Posterior cingulate gyrus (tissue), 11 donors: ENCODE measurements at places on chromosomes 2 and 18.
A peak's percentile ranks its signal among the peaks of the same experiment; 100 is the strongest.

GRCh38 chr18:9839211-9839610 lies 46.6 kb upstream of the TXNDC2 start:
- no peak for DNase-seq

DNA sequence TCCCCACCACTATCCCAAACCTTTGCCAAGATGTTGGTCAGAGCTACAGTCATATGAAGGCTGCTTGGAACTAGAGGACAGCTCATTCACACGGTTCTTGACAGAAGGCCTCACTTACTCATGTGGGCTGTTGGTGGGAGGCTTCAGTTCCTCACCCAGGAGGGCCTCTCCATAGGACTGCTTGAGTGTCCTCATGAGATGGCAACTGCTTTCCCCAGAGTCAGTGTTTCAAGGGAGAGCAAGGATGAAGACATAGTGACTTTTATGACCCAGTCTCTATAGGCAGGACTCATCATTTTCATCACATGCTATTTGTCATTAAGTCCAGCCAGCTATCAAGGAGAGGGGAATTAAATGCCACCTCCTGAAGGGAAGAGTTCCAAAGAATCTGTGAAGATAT lies 33.4 kb upstream of the OLA1 start:
- DNase-seq: no peak

- DNase-seq: no peak
Observed at GRCh38 chr18:39305766-39306165, 1740.2 kb upstream of the CELF4 start.

DNA sequence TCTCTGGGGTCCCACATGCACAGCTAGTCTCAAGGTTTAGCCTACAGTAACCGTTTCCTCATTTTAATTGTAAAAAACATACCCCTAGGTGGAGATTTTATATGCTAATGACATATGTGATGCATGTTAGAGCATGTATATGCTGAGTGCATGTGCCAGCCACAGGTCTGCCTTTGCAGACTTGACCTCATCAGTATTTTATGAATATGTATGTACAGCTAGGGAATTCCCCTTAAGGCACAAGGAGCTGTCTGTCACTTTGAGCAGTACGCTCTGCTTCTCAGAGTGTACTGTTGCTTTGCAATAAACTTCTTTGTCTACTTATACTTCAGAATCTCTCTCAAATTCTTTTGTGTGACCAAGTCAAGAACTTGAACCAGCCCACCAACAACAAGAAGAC lies 131.2 kb upstream of the ERBB4 start:
- no peak for DNase-seq

DNA sequence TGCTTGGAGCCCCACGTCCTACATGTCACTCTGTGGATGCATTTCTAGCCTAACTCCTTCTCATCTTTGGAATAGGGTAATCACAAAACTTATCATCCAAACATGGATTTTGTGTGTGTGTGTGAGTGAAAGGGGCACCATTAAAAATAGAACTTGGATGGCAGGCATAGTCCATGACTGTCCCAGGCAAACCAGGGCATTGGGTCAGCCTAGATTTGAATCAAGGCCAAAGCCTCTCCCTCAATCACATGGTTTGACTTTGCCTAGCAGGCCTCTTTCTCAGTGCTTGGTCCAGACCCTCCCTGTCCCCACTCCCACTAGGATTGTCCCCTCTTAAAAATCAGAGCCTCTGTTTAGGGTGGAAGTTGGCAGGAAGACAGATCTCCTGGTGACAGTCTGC lies 67.4 kb upstream of the BCL2L11 start:
- DNase-seq: no peak

GRCh38 chr2:196172951-196173350 lies 1.6 kb upstream of the STK17B start:
- DNase-seq: no peak

- peak; percentile 93 for DNase-seq
Observed at GRCh38 chr2:239039479-239039861, 191.6 kb downstream of the TWIST2 start.

DNA sequence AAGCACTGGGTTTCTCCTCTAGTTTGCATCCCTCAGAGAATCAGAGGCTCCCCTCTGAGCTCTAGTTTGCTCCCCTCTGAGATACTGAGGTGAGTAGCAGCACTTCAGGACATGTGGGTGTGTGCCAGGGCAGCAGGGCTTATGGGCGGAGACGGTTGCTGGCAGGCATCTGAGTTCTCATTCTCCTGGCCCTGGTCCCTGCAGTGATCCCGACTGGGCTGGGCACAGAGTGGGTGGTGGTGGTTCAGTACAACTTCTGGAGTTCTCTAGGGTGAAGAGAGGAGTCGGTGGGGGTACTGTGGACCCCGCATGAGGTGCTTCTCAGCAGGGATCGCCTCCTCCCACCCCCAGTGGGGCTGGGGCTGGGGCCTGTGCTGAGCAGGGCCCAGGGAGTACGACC lies 47.9 kb downstream of the BOLA3 start:
- DNase-seq: no peak

GRCh38 chr2:207288628-207289027 lies 122.9 kb upstream of the KLF7 start:
- no peak for DNase-seq

- DNase-seq: no peak
Observed at GRCh38 chr2:189304360-189304759, 124.8 kb upstream of the COL5A2 start.

DNA sequence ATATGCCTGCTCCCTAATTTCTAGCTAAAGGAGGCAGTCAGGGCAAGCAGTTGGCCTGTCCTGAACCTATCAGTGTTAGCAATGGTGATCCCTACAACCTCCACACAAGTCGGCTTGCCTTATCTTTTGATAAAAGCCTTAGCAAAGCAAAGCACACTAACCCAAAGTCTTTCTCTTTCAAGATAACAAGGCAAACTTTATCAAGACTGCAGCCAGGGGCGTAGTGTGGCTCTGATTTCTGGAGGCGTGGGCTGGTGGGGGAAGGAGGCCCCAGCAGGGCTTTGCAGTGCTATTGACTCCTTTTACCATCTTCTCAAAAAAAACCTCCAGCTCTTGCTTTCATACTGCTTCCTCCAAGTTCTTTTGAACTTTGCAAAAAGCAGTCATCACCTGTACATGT lies 40.2 kb upstream of the LAMA1 start:
- no peak for DNase-seq

DNA sequence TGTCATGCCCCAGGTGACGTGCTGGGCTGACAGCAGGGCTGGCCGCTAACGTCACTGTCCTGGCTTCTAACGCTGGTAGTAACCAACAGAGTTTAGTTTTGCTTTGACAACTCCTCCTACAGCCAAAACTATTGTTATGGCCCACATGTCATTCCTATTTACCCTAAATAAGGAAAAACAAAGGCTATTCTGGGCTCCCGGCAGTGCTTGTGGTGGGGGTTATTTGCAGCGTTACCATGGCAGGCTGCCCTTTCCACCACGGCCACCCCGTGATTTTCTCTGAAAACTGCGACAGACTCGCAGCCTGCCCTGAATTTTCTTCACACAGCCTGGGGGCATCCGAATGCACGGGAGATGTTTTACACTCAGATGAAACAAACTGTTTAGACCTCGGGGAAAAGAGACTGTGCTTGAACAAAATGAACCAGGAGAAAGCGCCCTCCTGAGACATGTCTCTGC lies 115.2 kb downstream of the FAM210A start:
- DNase-seq: peak; percentile 49

DNA sequence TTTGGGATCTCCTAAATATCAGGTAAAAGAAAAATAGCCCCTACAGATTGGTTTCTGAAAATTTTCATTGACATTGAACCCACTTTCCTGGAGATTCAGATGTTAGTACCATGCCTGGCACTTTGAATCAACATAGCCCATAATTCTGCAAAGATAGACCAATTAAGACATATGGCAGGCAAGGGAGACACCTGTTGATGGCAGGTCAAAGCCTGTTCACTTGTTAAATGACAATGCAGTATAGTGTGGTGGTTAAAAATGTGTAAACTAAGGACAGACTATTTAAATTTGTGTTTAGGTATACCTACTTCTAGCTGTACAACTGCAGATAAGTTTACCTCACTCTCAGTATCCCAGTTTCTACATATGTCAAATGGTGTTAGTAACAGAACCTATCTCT lies 178.1 kb upstream of the MMADHC start:
- DNase-seq: no peak

GRCh38 chr2:60551240-60552077 lies 2.0 kb downstream of the BCL11A start:
- DNase-seq: peak; percentile 45

GRCh38 chr18:12928641-12929040 lies 19.2 kb upstream of the SEH1L start:
- no peak for DNase-seq

DNA sequence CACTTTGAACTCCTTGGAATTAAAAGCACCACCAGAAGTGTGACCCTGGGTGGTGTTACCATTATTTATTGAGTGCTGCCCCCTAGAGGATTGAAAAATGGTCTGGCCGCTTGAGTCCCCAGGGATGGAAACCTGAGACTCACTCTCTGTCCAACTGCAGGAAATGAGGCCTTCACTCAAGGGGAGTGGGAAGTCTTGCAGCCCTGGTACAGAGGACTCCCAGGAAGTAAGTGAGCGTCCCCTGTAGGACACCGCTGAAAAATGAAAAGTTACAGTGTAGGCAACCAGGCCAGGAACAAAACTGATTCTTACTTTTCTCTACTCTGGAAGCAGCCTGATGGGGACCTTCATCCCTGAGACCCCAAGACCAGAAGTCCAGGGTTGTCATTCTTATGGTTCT lies 2.2 kb upstream of the NRP2 start:
- no peak for DNase-seq

DNA sequence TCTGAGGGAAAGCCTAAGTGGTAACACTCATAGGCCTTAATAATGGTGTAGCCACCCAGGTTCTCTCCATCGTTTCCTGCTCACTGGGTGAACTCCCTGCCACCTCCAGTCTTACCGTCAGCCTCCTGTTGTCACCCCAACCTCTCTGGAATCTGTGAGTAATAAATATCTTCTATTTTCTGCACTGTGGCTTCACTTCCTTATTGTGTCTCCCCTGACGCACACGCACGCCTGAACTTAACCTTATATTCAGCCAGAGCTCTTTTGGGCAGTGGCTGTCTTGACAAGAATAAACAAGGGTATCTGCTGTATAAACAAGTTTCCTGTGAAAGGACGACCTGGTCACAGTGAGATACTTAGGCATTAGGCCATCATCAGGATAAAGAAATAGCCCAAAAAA lies 467.2 kb downstream of the SPAG16 start:
- no peak for DNase-seq

DNA sequence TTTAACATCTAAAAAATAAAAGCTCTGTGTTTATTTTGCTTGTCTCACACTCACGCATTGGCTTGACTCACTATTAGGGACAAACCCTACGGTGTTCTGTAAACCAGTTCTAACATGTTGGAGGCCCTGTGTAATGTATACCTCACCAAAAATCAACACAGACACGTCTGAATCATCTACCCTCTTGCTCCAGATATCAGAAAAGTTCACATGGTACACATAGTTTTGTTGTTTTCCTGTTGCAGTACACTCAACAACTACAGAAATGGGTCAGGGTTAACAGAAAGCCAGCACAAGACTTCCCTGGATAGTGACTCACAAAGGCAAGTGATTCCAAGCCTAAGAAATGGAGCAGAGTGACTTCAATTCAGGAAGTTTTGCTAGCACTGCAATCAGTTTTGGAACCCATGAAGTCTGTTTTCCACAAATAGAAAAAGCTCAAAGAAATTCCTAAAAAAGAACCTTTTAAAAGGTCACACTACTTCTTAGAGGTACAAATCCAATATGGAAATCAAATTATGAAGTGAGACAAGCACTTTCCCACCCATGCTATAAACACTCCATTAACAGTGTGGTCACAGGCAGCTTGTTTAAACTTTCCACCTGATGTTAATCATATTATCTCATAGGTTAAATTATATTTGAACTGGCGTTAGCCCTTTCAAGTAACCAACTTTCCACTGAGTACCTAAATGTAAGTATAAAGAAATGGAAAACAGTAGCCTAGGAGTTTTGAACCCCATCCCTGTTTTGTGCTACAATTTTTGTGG lies 87.4 kb downstream of the GAREM1 start:
- no peak for DNase-seq

- peak; percentile 85 for DNase-seq
Observed at GRCh38 chr2:207352978-207353671, 176.6 kb upstream of the CREB1 start.

GRCh38 chr2:3201281-3201680 lies 176.3 kb downstream of the EIPR1 start:
- DNase-seq: no peak

GRCh38 chr2:234747833-234748559 lies 203.8 kb upstream of the SH3BP4 start:
- DNase-seq: no peak

GRCh38 chr2:223835701-223836532 lies 1.5 kb downstream of the AP1S3 start:
- no peak for DNase-seq

GRCh38 chr2:167832868-167833287 lies 414.5 kb downstream of the STK39 start:
- no peak for DNase-seq

DNA sequence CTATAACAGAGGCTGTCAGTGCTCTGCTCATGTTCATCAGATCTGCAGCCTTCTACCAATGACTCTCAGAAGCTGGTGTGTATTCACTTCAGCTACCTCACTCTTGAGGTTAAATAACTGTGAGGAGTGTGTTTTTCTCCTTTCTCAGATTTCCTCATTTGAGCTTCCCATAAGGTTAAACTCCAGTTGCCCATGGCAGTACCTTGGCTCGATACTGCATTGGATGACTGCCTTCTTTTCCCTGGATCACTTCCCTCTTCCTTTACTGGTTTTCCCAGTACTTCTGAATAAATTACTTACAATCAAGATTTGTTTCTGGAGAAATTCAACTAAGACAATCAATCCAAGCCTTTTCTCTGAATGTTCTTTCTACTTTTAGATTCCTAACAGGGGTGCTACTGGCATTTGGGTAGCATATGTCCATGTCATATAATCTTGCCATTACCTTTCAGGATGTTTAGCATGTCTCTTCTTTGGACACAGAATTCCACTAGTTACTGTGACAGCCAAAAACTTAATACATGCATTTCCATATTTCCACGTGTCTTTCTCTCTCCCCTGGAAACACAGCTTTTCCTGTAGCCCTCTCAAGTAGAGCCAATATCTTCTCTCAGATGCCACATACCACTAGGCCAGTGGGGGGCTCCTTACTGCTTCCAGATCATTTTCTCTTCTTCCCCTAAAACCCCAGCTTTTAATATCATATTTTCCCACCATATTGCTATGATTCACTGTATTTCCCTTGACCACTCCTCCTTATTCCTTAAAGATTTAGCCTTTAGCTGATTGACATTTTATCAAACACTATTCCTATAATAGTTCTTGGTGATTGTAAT lies 15.0 kb upstream of the SPOPL start:
- DNase-seq: no peak

- no peak for DNase-seq
Observed at GRCh38 chr2:235579128-235579527, 85.3 kb downstream of the AGAP1 start.
